ENCODE measurements at places on chromosomes 2 and 18. TPM values are rescaled to one million over a fixed set of nuclear protein-coding genes. Genes with fewer than 3 reads are reported as not detected.

GRCh38 chr18:46468426-46469180 is 188.4 kb downstream of the LOXHD1 start:
- H3K27ac ChIP-seq: no peak overlapping the region
- H3K27me3 ChIP-seq: peaks cover 8% of the 10 kb centered on the region
- no peak overlapping the region for H3K4me3 ChIP-seq
- DNase-seq: no peak

GRCh38 chr2:38581193-38582147 is 21.3 kb downstream of the HNRNPLL start:
- peak overlapping the region; percentile 15 for H3K27ac ChIP-seq
- H3K27me3 ChIP-seq: no peaks in the 10 kb centered on the region
- peaks cover 72% of the 10 kb centered on the region for H3K36me3 ChIP-seq

- no peak overlapping the region for H3K4me3 ChIP-seq
- H3K4me1 ChIP-seq: no peaks in the 10 kb centered on the region
- no peaks in the 10 kb centered on the region for H3K36me3 ChIP-seq
Observed at GRCh38 chr2:6653281-6653750, 212.4 kb downstream of the CMPK2 start.

PIAS2 gene
- total RNA-seq: 27.1 TPM

DNA sequence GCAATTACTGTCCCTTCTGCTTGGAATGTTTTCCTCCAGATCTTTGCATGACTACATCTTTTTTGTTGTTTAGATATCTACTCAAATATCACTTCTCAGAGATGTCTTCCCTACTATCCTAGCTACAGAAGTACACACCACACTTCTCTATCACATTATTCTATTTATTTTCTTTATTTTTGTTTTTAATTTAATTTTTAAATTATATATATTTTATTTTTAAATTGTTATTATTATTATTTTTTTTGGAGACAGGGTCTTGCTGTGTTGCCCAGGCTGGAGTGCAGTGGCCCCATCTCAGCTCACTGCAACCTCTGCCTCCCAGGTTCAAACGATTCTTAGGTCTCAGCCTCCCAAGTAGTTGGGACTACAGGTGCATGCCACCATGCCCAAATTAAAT is 106.7 kb downstream of the TAF4B start:
- H3K27me3 ChIP-seq: no peaks in the 10 kb centered on the region
- no peaks in the 10 kb centered on the region for H3K4me1 ChIP-seq
- no peak overlapping the region for H3K27ac ChIP-seq
- DNase-seq: no peak
